ENCODE measurements at places on chromosomes 1 and 21.

- no peak for DNase-seq
Observed at GRCh38 chr1:6959491-6959890, 174.2 kb downstream of the CAMTA1 start.

- DNase-seq: peak; percentile 24
Observed at GRCh38 chr21:42570841-42571387, 57.3 kb downstream of the SLC37A1 start.

DNA sequence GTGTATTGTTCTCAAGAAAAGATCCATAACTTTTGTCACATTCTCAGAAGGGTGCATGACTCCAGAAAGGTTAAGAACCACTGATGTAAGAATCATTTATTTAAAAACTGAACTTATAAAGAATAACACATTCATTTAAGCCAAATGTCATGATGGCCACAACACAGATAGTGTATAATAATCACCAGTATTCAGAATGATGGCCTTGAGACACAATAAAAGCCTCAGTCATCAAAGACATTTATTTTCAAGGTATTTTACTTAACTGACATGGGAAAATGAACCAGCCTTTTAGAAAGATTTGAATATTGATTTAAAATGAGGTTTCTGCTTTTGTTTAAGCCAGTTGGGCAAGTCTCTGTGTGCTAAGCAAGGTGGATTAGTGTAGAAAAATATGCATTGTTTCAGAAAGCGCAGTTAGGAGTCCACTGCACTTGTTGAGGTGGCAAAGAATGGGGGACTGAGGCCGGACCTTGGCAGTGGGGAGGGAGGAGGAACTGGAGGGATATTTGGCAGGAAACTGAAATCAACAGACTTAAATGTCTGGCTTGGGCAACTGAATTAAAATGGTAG, 371.9 kb upstream of the ESRRG start:
- no peak for DNase-seq

DNA sequence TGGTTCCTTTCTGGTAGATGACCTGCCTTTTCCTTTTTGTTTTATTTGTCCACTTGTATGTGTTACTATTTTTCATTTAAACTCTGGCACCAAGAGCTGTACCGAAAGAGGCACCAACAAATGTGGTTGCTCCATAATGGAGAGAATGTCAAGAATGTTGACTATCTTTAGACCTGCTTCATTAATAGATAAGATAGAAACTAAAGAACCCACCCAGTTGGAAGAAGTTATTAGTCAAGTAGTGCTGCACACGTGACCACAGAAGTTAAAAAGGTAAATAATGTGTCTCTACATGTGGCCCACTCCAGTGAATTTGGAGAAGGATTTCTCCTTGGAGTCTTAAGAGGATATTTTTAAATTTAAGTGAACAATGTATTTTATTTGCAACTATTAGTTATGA, 9.3 kb downstream of the ATP1A1 start:
- DNase-seq: no peak

DNA sequence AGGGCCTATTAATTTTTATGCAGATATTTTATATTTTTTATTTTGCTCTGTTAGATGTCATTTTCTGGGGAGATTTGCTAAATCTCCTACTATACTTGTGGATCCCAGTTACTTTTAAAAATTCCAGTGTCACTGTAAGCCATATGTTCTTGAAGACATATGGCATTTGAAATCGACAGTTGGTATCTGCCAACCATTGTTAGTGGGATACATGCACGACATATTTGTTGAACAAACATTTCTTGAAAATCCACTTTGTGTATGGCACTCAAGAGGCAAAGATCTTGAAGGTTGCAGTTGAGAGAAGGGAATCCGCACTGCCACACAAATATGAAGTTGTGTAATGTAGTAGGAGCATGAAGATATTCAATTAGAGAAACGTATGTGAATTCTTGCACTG, 287.7 kb downstream of the HHAT start:
- DNase-seq: no peak

DNA sequence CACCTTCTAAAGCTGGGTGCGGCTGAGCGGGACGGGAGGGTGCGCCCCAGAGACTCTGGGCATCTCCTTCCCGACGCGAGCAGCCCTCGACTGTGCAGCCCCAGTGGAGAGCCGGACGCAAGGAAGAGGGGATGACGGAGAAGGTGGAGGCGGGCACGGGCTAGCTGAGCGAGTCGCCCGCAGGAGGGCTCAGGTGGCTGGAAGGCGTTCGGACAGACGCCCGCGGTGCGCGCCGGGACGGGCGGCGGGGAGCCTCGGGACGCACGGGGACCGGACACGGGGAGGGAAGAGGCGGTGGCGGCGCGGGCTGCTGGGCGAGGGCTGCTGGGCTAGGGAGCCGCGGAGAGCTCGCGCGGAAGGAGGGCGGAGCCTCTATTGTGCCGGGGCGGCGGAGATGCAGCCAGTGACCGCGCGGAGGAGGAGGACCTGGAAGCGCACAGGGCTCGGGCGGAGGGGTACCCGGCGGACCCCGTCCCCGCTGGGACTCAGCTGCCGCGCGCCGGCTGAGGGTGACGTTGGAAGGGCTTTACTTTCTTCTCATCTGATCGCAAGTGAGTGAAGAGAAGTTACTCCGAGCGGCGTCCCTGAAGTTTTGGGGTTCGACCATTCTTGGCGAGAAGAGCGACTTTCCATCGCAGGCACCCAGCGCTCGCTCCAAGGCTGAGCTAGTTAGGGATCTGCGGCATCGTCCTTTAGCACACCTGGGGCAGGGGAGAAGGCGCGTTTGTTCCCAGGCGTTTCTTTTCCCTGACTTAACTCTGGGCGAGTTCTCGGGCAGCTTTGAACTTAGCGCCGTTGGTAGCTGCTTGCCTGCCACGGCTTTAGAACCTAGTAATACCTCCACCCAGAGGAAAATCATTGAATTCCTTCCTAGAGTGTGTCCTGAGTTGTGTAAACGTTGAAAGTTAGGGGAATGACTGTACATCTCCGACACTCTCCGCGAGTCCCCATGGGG, at the start of gene OLFML2B:
Gene OLFML2B (minus strand): TSS at position 323 of the 955 bp plus-strand sequence. CDS start 439 bp downstream, outside the sequence.
- DNase-seq: peak; percentile 25

- DNase-seq: no peak
Observed at GRCh38 chr21:34946385-34946840, 102.7 kb downstream of the RUNX1 start.

- no peak for DNase-seq
Observed at GRCh38 chr1:233090746-233091494, 140.5 kb downstream of the NTPCR start.

- DNase-seq: peak; percentile 82
Observed at GRCh38 chr1:157045250-157046218, at the start of gene ARHGEF11. Gene ARHGEF11 (minus strand): TSS chr1:157045742. CDS start chr1:157044330, 1,412 bp downstream.
